ENCODE measurements at places on chromosomes 5 and 9.

DNA sequence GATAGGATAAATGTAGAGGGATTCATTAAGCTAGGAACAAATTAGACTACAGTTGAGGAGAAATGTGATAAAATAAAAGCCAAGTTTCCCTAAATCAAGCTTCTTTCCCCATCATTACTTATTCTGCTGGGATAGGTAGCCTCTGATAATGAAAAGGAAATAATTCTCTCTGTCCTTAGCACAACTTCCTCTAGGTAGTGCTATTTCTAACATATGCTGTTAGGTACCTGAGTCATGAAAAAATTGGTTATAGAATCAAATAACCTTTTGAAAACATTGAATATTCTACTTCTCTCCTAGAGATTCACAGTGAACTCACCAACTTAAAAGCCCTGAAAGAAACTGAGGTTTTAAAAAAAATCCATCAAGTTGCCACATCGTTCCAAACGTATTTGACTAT is 1793.1 kb downstream of the EFNA5 start:
- DNase-seq = no peak

GRCh38 chr5:158875272-158875679 is 224.4 kb downstream of the EBF1 start:
- peak; percentile 38 for DNase-seq

- DNase-seq = no peak
Observed at GRCh38 chr9:77826621-77827020, 178.5 kb upstream of the GNA14 start.

- DNase-seq = peak; percentile 1
Observed at GRCh38 chr5:11619339-11620024, 284.8 kb downstream of the CTNND2 start.

DNA sequence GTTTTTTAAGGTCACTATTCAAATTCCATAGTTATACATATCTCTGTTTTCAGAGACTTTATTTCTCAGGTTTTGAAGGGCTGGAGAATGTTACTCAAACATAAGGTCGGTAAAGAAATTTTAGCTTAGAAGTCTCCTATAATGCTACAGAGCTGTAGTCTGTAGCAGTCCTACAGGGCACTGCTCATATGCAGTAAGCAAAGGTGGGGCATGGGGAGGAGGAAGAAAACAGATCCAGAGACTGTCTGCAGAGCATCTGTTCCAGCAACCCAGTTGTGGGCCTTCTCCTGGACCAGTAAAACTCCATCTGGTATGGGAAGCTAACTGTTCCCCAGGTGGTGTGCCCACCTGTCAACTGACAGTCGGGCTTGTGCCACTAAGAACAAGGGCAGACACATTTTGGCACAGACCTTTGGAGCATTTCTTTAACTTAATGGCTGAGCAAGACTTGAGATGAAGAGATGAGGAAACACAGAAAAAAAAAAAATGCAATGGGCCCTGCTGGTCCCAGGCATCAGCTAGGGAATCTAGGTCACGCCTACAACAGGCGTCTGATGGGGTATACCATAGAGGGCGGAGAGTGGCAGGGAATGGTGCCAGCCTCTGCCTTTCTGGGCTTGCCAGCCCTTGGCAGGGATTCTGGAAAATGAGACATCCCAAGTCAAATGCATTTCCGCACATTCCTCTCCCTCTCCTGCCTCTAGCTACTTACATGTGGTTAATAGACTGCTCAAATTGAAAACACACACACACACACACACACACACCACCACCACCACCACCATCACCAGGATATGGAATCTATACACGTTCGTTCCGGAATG is 218.9 kb downstream of the ARL15 start:
- DNase-seq = peak; percentile 52

DNA sequence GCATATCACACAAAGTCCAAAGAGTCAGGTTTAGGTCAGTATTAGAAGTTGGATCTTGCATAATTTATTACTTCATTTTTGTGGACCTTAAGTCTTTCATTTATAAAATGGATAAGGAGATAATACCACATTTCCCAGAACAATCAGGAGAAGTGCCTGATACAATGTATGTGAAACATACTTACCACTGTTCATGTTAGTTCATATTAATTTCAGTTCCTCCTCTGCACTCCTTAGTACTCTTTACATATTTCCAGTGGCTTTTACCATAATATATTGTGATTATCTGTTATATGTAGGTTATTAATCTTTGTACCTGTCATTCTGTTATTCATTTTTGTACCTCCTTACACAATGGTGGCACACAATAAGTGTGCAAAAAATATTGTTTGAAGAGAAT is 214.4 kb downstream of the ARL15 start:
- no peak for DNase-seq

DNA sequence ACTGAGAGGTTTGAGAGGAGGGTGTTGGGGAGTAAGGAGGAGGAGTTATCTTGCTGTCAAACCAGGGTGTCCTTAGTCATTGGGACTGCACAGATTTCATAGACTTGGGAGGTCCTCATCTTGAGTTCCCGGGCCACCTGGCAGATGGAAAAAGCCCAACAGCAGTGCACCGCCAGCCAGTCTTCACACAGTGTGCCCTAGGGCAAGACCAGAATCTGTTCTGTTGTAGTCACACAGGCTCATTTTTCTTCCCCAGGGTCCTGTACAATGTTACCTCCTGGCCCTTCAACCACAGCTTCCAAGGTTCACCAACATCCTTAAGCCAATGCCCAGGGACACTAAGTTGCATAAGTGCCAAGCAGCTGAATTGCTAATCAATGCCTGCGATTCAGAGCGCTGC is 21.0 kb downstream of the PLAC8L1 start:
- DNase-seq = no peak

DNA sequence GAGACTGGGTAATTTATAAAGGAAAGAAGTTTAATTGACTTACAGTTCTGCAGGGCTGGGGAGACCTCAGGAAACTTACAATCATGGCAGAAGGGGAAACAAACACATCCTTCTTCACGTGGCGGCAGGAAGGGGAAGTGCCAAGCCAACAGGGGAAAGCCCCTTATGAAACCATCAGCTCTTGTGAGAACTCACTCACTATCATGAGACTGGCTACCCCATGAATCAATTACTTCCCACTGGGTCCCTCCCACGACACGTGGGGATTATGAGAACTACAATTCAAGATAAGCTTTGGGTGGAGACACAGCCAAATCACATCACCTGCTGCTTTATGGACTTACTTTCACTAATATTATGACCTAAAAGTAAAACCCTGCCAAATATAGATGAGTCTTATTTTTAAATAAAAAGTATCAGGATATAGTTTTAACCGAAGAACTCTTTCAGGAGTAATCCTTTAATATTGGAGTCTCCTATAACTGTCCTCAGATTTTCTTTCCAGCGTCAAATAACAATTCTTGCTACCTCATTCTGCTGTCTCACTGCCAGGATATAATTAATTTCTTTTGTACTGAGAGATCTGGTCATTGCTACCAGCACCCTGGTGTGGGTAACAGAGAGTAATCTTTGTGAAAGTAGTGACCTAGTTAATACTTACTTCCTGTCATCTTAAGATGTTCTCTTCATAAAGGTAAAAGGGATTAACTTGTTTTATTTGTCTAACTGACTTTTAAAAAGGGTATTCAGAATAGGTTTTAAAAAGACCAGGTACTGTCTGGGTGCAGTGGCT is 68.6 kb downstream of the NLN start:
- no peak for DNase-seq

DNA sequence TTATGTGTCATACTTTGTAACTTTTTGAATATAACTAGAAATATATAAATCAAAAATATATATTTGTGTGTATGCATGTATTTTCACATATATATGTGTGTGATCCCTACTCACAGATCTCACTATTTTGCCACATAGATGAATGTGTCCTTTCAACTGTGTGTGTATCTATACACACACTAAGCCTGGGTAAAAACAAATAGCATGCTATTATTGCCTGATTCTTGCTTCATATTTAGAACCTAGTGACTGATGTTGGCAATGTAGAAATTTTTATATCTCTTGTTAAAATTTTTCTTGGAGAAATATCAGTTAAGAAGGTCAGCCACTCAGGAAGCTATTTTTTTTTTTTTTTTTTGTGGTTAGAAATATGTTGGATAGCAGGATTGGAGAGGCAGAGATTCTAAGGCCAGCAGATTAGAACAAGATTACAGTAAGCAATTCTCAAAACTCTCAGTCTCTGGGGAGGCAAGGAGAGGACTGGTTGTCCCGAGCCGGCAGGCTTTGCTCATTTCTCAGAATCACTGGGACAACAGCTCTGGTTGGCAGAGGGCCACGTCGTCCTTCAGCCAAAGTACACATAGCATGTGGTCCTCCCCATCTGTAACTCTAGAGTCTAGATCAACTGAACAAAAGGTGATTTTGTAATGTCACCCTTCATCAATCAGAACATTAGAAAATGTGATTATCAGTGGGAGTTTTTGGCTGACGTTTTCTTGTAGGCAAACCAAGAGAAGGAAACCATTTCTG is 19.7 kb downstream of the C6 start:
- peak; percentile 28 for DNase-seq

DNA sequence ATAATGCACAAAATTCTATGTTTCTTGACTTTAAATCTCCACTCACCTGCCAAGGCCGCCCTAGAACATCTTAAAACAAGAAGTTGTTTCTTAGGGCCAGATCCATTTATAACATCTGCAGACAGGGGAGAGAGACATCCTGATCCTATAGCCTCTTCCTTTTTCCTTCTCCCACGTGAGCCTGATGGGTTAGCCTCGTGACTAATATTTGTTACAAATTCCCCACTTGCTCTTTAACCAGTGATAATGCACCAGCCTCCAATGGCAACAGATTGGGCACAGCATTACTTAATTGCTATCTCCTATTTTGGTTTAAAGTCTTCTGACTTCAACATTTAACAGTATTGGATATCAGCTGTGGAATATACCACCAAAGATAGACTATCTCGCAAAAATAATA is 196.5 kb downstream of the GADD45G start:
- no peak for DNase-seq

- peak; percentile 56 for DNase-seq
Observed at GRCh38 chr5:177309351-177310191, 2.1 kb downstream of the MXD3 start.

- peak; percentile 11 for DNase-seq
Observed at GRCh38 chr9:84669288-84670137, at the start of gene NTRK2. Gene NTRK2, plus strand, starts transcription at chr9:84669729. Its CDS starts 1,020 bp downstream, at chr9:84670749.

GRCh38 chr5:143037071-143037470 is 266.9 kb downstream of the ARHGAP26 start:
- DNase-seq = no peak

DNA sequence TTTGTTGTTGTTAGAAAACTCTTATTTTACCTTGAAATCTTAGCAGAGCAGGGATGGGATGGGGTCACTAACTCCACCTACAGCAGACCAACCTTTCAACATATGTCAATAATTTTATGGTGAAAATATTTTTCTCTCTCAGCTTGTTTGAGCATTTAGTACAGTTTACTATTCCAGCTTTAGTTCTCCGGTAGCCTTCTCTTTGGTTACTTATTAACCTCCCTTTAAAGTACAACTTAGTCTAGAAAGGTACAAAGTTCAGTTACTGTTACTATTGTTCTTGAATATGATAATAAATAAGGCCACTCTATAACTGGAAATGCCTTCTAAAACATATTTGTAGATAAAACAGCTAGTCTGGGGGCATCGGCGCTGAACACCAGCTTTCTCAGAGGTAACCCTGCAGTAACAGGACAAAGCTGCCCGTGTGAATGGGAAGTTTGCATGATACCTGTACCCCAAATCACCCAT is 233.3 kb downstream of the PCSK1 start:
- DNase-seq = no peak

GRCh38 chr9:34087370-34087769 is 38.7 kb upstream of the UBAP2 start:
- DNase-seq = no peak

Measured in fibroblast of upper back skin (primary cell).